Left cardiac atrium (tissue), 4 donors: ENCODE measurements at places on chromosomes 6 and 20.
A peak's percentile ranks its signal among the peaks of the same experiment; 100 is the strongest.

DNA sequence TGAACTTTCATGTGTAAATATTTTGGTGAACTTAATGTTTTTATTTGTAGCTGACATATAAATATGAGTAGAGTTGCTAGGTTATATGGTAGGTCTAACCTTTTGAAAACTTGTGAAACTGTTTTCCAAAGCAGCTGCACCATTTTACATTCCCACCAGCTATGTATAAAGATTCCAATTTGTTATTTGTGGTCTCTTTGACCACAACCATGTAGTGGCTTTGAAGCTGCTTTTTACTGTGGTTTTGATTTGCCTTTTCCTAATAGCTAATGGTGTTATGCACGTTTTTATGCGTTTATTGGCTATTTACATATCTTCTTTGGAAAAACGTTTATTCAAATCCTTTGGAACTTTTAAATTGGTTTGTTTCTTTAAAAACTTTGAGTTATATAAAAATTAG is 10.3 kb downstream of the CST3 start:
- no peak for DNase-seq

- no peak for DNase-seq
Measured at GRCh38 chr6:33723371-33724085, 12.0 kb upstream of the UQCC2 start.

DNA sequence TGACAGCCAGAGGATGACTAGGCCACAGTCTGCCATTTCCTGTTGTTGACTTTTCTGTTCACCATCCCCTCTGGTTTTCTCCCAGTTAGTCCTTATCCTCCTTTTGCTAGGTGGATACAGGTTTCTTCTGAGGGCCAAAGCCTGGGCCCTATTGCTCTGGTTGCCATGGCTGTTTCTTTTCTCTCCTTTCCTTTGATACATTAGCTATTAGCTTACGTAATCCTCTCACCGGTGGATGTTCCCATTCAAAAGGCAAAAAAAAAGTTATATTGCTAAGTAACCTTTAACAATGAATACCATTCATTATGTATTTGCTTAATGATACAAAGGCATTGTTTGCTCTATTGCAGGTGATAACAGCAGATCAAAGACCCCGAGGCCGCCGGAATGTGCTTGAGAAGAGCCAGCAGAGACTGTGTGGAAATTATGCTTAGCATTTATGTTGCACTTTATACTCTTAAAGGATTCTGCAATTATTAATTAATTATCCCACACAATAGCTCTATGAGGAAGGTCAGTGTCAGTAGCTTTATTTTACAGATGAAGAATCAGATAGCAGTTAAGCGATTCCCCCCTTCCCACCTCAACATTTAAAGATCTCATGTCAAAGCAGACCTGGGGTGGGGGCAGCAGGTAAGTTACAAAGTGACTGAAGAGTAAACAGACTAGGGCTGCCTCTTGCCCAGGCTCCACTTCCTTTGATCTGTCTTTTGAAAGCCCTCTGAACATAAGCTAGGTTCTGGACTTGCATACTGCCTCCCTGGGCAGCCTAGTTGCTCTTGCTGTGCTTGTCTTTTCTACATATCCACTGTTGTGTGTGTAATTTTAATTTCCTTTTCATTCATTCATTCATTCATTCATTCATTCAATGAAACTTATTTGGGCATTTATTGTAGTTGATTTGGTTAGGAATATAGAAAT is 14.5 kb upstream of the TFB1M start:
- no peak for DNase-seq

DNA sequence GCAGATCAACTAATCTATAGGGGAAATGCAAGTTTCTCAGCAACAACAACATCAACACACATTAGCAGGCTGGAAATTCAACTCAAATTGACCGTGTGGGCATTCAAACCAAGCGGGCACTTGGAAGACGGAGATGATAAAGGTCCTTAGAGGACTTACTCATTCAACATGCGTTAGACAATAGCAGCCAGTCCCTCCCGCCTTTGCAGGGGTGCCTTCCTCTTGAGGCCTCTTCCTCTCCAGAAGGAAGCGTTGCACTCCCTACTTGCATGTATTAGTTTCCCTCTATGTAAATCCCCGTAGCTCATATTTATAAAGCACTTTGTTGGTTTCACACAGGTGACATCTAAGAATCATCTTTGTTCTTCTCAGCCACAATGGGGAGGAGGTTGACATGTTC is 300.8 kb upstream of the STXBP5 start:
- DNase-seq = no peak

GRCh38 chr6:40585651-40586269 is 1.4 kb downstream of the LRFN2 start:
- no peak for DNase-seq

DNA sequence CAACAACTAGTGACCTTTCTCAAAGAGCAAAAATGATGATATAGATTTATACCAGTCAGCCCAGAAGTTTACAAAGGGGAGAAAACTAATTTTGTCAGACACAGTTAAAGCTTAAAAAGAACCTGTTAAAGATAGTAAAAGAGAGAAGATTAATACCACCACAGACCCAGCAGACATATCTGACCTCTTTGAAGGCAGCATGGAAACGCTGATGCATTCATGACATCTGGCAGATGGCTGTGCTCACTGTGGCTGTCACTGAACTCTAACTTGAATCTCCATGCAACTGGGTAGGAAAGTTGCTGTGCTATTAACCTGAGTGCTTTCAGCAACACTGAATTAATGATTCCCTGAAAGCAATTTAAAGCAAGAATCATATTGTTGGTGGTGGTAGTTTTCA is 159.8 kb upstream of the PRDM1 start:
- no peak for DNase-seq

GRCh38 chr20:59359906-59360725 is 59.7 kb downstream of the EDN3 start:
- DNase-seq = no peak

- no peak for DNase-seq
Measured at GRCh38 chr20:23444859-23445258, 5.4 kb downstream of the CSTL1 start.

- DNase-seq = no peak
Measured at GRCh38 chr6:133100865-133101264, 140.3 kb upstream of the EYA4 start.

- no peak for DNase-seq
Measured at GRCh38 chr6:89729818-89730217, 89.8 kb downstream of the MDN1 start.

GRCh38 chr6:122495612-122496011 is 24.0 kb upstream of the SERINC1 start:
- no peak for DNase-seq

DNA sequence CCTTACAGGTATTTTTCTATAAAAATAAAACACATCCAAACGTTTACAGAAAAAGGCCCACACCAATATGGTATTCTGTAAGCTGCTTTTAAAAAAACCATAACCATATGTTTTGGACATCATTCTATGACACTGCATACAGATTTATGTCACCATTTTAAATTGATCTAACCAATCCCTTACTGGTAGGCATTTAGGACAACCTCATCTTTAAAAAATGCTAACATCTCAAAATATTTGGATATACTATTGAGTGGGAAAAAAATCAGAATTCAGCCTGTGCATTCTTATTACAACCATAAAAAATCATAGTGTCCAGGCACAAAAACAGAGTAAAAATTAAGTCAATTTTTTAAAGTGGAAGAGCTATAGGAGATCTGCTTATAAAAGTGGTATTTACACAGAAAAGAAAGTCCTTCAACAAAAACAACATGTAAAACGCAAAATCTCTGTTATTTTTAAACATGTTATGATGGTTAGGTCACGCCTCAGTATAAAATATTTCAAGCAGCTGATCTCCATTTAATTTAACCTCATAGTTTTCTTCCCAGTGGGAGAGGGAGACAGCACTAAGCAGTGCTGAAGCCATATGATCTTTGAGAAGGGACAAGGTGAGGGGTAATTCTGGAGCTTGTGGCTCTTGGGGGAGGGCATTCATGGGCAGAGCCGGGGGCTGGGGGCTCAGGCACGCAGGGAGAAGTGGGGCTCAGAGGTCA is 21.2 kb downstream of the TRAM2 start:
- DNase-seq = no peak

- DNase-seq = peak; percentile 62
Measured at GRCh38 chr6:43723737-43724295, 36.2 kb upstream of the MRPS18A start.

- DNase-seq = peak; percentile 92
Measured at GRCh38 chr20:50027611-50028105, 44.9 kb downstream of the SNAI1 start.

DNA sequence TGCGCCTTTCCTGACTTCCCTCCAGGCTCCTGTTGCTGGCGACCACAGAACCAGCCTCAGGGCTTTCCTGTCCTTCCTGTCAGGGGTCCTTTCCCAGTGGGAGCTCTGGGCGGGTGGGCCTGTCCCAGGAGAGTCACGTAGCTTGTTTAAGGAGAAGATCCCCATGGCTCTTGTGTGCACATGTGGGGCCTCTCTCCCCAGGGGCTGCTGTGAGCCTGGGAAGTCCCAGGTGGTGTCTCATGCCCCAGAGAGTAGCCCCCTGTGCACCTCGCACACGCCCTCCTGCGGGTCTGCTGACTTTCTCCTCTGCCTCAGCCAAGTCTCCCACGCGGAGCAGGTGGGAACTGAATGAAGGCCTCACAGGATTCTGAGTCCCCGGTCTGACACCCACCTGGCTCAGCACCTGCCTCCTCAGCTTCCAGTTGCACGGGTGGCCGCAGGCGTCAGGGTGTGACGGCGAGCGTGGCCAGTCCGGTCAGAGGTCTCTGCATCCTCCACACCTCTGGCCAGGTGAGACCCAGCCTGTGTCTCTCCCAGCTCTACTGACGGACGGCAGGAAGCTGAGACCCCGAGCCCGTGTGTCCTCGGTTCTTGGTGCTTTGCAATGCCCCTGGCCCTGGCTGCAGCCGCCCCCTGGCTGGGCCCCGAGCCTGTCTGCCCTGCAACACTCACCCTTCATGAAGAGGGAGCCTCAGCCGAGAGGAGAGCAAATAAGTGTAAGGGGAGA is 5.6 kb upstream of the NKAIN4 start:
- DNase-seq = no peak

- no peak for DNase-seq
Measured at GRCh38 chr6:145562771-145563615, 172.3 kb downstream of the EPM2A start.

DNA sequence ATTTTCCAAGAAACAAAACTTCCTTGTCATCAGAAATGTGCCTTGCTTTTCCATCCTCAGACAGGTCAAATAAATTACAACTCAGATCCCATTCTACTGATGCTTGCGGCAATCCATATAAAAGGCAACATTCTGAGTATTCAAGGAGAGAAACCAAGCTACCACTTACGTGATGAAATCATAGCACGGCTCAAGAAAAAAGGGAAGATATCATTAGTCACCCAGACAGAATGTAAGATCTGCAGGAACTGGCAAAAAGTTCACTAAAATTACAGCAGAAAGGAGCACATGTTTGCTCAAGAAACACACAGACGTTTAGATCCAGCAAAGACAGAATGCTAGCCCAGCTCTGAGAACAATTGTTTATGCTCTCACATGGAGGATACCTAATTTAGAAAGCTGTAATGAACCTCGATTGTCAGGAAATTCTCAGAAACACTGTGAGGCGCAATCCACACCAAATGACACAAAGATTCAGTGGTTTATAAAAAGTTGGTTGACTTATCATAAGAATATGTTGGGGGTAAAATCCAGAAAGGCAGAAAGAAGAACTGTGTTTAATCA is 304.2 kb downstream of the ADGRG6 start:
- no peak for DNase-seq
